T-helper 2 cell treated with Interferon-gamma antibody and Interleukin-4, amounts not matched to agents 5 μg/mL and 100 μg/mL, for 36 hours (primary cell): ENCODE measurements at places on chromosomes 4 and X.

GRCh38 chr4:121200795-121201472 lies 36.8 kb upstream of the TNIP3 start:
- no peak for DNase-seq

DNA sequence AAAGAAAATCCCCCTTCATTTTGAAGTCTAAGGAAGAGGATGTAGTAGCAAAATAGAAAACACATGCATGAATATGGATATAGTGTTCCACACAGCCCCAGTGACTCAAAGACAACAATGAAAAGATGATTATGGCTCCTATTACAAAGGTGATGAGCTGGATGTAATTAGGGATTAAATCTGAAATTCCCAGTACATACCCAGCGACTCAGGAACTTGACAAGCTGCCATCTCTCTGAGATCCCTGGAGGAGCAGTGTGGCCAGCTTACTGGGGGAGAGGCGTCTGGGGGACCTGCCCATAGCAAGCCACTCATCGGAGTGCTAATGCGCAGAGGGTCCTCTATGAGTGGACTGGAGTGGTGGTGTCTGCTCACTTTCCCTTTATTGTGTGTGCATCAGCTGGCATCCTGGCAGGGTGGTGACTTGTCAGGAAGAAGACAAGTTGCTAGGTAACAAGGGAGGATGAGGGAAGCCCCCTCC lies 42.7 kb upstream of the MGST2 start:
- no peak for DNase-seq

- DNase-seq: no peak
Observed at GRCh38 chrX:123361371-123361770, 177.3 kb downstream of the GRIA3 start.

GRCh38 chr4:88446124-88446523 lies 10.8 kb upstream of the HERC5 start:
- DNase-seq: no peak
